ENCODE measurements at places on chromosomes 7 and 10.

DNA sequence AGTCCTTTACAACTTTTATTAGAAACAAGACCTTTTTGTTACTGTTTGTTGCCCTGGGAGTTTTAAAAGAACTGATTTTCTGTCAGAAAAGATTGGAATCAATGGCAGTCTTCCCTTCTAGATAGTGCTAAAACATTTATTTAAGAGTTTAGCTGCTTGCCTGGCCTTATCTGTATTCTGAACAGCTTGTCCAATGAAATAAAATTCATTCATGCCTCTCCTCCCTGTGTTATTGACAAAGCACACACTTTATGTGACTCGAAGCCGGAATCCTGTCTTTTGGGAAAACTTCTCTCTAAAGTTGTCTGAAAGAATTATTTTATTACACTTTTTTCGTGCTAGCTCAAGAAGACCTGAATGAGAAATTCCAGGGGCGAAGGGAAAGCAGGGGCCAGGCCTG lies 992.5 kb downstream of the TYW1 start:
- DNase-seq: no peak

DNA sequence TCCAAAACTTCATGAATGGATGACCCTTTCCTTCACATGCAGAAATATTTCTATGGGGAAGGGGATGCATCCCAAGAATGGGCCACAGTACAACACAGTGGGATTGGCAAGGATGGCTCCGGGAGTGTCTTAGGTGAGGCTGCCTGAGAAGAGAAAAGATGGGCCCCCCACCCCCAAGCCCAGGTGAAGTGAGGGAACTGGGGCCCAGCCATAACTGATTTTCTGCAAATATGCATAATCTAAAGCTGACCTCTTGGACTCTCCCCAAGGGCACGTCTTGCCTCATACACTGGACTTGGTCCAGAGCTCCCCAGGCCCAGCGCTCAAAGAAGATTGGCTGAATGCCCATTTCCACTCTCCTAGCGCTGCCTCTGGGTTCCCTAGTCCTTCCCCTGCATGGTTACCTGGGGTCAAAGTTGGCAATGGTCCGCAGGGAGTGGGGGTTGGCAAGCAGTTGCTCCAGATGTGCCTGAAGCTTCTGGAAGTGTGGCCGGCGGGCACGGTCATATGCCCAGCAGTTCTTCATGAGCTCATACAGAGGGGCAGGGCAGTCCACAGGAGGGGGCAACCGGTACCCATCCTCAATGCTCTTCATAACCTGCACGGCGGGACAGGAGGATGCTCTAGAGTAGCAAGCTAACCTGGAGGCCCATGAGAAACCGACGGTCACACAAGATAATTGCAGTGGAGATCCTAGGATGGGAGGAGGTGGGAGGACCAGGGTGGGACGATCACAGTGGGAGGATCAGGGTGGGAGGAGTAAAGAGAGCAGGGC lies 12.3 kb downstream of the ZYX start:
- DNase-seq: no peak

GRCh38 chr10:51384971-51385370 lies 310.7 kb downstream of the PRKG1 start:
- DNase-seq: no peak

DNA sequence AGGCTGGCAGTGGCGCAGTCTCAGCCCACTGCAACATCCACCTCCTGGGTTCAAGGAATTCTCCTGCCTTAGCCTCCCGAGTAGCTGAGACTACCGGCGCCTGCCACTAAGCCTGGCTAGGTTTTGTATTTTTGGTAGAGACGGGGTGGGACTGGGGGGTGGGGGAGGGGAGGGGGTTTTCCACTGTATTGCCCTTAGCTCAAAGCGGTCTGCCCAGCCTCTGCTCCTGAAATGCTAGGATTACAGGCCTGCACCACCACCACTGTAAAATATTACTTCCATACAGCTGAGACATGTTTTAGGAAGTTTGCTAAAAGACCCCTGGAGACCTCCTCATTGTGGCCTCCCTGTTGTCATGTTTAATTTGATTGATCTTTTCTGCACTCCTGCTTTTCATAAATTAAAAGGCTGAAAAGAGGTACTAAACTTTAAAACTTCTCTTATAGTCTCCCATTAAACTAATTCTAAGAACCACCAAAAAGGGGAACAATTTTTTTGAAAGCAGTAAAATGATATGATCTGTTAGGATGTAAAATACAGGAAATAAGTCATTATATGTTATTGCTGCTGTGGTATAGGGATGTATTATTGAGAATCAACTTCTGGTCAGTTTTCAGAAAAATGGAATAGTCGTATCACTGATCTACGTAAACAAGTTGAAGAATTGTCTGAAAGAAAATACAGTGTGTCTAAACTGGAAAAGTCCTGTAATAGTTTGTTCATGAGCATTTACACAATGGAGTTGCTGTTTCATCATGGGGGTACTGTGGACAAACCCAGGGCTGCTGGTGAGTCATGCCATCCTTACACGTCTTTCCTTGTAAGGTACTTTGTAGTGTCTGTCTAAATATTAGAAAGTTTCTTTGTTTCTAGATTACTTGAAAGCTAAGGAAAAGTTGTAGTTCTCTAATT lies 72.9 kb upstream of the TMEM248 start:
- no peak for DNase-seq

DNA sequence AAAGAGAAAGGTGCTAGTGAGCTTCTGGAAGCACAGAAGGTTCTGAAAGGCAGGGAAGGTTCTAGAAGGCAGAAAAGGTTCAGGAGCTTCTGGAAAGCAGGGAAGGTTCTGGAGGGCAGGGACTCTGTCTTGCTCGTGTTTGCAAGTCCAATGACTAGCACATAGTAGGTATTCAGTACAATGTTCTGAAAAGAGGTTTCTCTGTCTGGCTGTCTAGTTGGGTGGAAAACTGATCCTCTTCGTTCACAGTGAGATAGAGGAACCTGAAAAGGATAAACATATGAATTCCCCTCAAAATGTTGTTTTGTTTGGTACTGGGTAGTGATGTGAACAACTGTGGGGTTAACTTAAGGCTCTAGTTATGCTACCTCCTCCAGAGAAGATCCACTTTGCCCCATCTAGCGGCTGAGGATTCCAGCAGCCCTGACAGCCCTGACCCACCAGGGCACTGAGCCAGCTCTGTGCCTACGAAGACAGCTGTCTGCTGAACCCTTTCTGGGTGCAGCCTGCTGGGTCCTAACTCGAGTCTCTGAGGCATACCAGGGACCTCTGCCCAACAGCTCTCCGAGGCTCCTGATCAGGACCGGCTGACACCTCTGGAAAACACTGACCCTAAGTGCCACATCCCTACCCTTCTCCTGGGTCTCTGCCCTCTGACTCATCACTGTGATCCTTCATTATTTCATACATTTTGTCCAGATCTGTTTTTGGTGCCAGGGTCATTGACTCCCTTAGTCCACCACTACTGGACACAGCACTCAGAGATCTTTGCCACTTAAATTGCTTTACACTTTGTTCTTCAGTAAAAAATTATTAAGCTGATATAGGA lies 15.4 kb downstream of the PTPRN2 start:
- DNase-seq: no peak

DNA sequence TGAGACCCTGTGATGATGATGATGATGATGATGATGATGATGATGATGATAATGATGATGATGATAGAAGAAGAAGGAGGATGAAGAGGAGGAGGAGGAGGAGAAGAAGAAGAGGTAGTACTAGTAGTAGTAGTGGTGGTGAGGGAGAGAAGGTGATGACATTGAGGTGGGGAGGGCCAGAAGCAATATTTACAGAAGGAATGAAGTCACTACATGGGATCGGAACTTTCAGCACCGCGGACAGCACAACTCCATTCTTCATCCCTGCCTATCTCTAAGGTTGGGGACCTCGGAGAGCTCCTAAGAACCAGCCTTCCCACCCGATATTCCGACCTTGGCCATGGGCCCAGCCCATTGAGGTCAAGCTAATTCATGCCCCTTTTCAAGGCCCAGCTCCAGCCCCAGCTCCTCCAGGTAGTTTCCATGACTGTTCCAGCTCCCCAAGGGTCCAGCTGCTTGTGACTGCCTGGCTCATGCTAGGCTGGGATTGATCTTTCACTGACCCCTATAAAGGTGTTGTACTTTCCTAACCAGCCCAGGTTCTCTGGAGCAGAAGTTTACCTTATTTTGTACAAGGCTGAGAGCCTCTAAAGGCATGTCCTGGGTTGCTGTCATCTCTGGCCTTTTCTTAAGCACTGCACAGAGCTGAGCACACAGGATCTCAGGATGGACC lies 10.3 kb downstream of the CRHR2 start:
- no peak for DNase-seq

- DNase-seq: no peak
Observed at GRCh38 chr10:53325066-53325465, 552.5 kb upstream of the MBL2 start.

GRCh38 chr7:87058744-87059524 lies 520 bp downstream of the ELAPOR2 start:
- no peak for DNase-seq

- DNase-seq: no peak
Observed at GRCh38 chr7:29237489-29237888, 42.9 kb downstream of the CHN2 start.

- DNase-seq: no peak
Observed at GRCh38 chr10:132102717-132103110, 37.0 kb downstream of the JAKMIP3 start.

DNA sequence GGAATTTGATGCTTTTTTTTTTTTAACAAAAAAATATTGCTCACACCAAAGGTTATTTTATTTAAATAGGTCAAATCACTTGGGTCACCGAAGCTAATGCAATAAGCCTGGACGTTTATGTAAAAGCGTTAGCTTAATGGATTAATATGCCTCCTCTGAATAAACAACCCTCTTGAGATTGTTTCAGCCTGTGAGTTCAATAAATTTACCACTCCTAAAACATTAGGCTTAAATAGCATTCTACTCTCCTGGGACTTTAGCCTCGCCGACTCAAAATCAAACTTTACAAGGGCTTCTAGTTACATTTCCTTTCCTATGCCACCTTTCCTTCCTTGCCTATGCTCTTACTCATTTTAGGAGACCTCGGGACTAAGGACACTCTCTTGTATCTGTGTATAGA lies 79.3 kb downstream of the DNAJB9 start:
- no peak for DNase-seq

DNA sequence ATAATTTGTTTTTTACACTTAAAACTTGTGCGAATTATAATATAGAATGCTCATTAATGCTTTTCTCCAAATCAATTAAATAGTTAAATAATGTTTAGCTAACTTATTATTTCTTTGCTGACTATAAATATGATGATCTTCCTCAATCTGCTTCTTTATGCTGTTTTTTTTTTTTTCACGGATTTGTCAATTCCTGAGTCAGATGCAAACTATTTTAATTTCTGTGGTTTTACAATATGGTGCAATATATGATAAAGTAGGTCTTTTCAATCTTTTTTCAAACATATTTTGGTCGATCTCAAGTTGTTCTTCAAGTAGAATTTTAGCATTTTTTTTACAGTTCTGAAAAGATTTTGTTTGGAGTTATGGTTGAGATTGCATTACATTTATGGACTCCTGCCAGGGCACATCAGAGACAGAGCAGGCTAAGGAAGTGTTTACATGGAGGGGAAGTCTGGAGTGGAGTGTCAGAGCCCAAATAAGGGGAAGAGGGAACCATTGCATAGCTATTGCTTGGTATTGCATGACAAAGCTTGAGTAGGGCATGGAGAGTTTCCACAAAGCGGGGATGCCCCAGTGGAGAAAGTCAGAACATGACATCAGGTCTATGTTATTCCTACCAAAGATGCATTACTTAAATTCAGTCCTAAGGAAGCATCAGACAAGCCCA lies 204.4 kb downstream of the OTUD1 start:
- no peak for DNase-seq

DNA sequence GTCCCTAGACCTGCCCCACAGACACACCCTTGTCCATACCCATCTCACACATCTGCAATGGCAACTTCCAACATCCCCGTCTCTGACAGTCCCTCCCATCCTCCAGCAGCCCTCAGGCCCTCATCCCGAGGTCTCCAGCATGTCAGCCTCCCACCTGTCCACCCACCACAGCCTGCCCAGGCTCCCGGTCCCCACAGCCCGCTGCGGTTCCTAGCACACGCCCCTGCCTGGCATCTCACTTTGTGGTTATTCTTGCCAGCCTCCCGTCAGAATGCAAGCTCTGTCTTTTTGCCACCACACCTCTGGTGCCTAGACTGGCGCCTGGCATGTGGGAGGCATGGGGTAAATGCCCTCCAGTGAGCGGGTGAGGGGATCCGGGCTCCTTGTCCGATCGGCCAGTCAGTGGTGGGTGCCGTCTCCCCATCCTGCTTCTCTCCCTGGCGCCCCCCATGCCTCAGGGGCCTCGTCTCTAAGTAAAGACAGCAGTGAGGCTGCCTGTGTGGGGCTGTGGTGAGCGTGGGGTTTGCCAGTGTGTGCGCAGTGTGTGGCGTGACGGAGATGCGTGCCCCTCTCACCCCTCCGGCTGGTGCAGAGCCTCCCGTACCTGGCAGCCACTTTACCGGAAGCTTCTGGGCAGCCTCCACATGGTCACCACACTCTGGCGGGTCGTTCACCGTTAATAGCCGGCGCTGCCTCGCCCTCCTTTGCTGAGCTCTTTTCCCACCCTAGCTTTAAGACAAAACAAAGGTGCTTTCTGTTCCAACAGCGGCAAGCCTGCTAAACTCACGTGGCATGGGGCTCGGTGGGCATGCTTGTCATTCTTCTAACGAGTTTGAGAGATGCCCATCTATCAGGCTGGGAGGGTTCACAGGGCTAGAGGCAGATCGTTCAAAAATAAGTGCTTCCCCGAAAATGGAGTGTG lies 28.5 kb upstream of the TTYH3 start:
- DNase-seq: no peak

- no peak for DNase-seq
Observed at GRCh38 chr7:78222001-78222751, 423.6 kb downstream of the PHTF2 start.

DNA sequence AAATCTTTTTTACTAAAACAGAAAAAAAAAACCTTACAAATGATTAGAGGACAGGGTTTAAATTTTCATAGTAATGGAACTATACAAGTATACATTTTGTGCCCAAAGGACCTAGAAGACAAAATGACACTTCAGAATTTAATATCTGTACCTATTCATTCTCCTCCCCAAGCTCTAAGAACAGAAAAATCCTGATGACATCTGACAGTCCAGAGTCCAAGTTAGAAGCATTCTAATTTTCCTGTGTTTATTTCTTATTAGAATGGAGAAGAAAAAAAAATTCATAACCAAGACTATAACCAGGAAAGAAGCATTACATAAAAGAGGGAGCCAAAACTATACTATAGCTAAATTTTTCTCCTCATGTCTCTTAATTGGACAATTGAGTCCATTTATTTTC lies 138.9 kb upstream of the SLC13A1 start:
- DNase-seq: no peak

DNA sequence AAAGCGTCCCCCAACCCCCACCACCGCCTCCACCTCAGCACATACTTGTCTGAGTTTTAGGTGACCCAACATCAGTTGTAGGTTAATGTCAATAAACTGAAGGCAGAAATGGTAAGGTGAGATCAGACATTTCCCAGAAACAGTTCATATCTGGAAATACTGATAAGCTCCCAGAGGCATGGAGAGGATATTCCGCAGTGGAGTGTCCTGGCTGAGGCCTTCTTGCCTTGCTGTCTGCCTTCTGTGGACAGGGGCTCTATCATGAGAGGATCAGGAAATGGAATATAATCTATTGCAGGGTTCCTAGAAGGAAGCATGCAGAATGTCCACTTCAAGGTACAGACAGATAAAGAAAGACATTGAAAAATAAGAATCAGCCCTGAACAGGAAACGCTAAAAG lies 473.3 kb upstream of the MKI67 start:
- DNase-seq: no peak

All from D721Med (cell line).